ENCODE measurements at places on chromosomes 7 and 10. TPM values are rescaled to one million over a fixed set of nuclear protein-coding genes. Genes with fewer than 3 reads are reported as not detected.
A peak's percentile ranks its signal among the peaks of the same experiment; 100 is the strongest.

DNA sequence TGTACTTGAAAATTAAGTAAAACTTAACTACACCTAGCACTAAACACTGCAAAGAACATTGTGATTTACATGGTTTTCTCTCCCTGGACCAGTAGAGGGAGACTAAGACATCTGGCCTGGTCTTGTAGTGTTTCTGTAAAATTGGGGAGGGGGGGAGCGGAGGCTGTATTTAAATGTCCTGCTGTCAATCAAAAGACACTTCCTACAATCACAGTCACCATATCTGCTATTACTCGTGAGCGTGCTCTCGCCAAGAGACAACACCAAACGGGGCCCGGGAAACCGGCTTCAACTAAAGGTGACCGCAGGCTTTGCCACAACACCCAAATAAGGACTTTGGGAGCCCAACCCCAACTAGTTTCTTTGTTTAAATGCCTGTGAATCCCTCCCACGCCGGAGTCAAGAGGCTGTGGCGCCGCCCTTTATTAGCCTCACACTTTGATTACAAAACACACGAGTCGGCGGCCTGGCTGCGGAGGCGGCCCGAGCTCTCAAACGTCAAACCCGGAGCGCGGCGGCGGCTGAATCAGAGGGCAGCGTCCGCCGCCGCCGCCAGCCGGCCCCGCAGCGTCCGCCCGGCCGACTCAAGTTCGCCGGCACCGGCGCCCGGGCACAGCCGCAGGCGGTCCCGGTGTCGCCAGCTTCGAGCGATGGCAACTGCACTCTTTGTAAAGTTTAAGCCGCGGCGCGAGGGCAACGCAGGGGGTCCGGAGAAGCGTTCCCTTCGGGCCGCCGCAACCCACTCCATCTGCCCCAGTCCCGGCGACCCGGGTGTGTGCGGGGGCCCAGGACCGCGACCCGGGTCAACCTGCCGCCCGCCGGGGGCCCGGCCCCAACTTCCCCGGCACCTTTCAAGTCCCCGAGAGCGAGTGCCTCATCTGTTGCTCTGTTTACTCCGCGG, 1.3 kb downstream of the KDM7A start:
- peaks cover 8% of the 10 kb centered on the region for H3K36me3 ChIP-seq
- H3K4me1 ChIP-seq: peaks cover 63% of the 10 kb centered on the region
- peak; percentile 95 for DNase-seq
- H3K27me3 ChIP-seq: no peaks in the 10 kb centered on the region
- H3K27ac ChIP-seq: peak overlapping the region; percentile 98
- H3K4me3 ChIP-seq: peak overlapping the region; percentile 94

GRCh38 chr10:12888470-12888869, 113.0 kb downstream of the CCDC3 start:
- no peak for DNase-seq
- peaks cover 11% of the 10 kb centered on the region for H3K36me3 ChIP-seq
- no peaks in the 10 kb centered on the region for H3K4me1 ChIP-seq

DNA sequence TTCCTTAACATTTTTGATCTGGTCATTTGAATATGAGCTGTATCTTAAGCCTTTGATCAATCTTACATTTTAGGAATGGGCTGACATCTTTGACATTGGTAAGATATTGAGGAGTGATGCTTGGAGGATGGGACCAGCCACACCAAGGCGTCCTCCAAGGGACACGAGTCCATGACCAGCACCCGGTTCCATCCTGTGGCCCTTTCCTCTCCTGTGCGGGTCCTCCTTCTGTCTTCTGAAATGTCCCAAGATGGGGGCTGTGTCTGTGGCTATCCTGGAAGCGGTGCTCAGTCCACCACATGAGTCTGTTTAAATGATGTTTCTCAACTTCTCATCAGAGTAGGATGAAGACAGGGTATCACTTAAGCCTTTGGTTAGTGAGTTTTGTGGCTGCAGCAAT, 67.3 kb upstream of the SHH start:
- H3K27ac ChIP-seq: no peak overlapping the region
- no peaks in the 10 kb centered on the region for H3K4me1 ChIP-seq
- DNase-seq: no peak
- no peaks in the 10 kb centered on the region for H3K36me3 ChIP-seq
- H3K4me3 ChIP-seq: no peak overlapping the region

DNA sequence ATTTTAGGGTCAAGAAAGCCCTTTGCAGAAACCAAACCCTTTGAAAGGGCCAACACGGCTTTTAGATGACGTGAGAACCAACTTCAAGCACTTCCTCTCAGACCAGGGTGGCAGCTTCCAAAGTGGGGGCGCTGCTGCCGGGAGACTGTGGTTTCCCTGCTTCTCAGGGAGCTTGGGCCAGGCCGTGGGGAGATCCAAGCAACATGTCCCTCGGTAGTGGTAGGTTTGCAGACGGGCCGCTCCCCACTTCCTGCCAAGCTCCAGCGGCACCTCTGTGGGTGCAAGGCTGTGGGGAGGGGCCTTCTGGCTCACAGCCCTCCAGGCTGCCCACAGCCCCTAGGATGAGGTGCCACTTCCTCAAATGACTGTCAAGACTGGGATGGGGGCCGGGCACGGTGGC, 132.4 kb downstream of the FAM53B start:
- peak overlapping the region; percentile 91 for H3K27ac ChIP-seq
- H3K36me3 ChIP-seq: no peaks in the 10 kb centered on the region
- H3K27me3 ChIP-seq: no peaks in the 10 kb centered on the region
- no peak for DNase-seq

GRCh38 chr7:27359181-27360125, 116.9 kb downstream of the EVX1 start:
- H3K27me3 ChIP-seq: peaks cover 30% of the 10 kb centered on the region
- H3K4me3 ChIP-seq: no peak overlapping the region
- no peaks in the 10 kb centered on the region for H3K36me3 ChIP-seq
- H3K4me1 ChIP-seq: no peaks in the 10 kb centered on the region
- DNase-seq: no peak

DNA sequence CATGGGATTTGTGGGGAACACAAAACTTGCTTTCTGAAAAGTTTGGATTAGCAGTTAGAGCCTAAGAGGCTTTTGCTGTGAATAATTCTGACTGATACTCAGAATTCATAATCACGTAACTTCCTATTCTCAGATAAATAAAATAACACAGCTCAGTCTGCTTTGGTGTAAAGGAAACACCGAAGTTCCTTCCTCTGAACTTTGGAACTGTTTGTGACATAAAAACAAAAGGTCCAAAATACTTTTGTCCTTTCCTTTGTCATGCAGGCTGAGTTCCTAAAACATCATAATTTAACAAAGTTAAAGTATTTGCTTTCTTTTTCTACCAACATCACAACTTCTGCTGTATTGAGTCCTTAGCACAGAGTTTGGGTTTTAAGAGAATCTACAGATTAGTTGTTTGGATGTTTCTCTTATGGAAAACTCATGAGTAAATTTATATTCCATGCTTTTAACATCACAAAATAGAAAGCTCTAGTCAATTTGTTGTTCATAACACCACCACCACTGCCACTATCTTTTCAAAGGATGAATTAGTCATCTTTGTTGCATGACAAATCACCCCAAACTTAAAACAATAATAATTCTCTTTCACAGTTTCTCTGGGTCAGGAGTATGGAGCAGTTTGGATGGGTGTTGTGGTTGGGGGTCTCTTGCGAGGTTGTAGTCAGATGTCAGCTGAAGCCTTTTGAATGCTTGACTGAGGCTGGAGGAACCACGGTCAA, 123.4 kb downstream of the REEP3 start:
- H3K36me3 ChIP-seq: no peaks in the 10 kb centered on the region
- peaks cover 4% of the 10 kb centered on the region for H3K27me3 ChIP-seq
- H3K4me3 ChIP-seq: no peak overlapping the region

DNA sequence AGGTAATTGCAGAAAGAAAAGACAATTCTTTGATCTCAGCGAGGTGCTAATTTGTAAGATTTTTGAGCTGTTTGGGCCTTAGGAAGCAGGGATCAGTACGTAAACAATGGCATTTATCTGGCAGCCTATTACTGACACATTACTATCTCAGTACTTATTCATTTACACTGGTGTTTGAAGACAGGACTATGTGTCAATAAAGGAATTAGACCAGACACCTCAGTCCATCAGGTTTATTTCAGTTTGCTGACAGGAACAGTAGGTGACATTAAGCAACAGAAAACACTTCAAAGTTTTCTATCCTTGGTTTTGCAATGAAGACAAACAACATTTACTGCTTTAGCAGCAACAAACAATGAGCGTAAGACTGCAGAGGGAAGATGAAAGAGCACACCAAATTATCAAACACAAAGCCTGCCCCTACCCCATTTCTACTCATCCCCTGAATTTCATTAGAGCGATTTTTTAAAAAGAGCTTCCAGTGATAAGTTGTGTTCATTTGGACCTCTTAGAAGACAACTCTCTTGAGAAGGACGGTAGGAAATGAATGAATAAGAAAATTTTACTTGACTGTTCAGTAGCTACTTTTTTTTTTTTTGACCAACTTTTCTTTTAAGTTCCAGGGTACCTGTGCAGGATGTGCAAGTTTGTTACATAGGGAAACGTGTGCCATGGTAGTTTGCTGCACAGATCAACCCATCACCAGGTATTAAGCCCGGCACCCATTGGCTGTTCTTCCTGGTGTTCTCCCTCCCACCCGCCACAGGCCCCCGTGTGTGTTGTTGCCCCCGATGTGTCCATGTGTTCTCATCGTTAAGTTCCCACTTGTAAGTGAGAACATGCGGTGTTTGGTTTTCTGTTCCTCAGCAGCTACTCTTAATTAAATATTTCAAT, 138.8 kb downstream of the DKK1 start:
- no peaks in the 10 kb centered on the region for H3K4me1 ChIP-seq
- no peaks in the 10 kb centered on the region for H3K36me3 ChIP-seq
- H3K27me3 ChIP-seq: no peaks in the 10 kb centered on the region
- DNase-seq: no peak

DNA sequence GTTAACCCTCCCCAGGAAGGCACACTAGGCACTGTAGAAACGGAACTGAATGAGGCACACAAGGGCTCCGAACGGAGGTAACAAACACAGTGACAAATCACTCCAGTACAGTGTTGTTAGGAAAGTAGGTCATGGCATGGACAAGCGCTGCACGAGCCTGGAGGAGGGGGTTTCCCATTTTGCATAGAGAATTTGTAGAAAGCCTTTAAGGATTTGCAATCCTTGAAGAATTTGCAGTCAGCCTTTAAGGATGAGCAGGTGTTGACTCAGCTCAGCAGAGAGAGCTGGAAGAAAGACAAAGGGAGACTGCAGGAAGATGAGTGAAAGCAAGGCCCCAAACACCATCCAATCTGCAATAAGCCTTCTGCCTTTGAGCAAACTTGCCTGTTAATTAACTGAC, 51.1 kb upstream of the PPP1R3C start:
- no peaks in the 10 kb centered on the region for H3K4me1 ChIP-seq
- H3K27me3 ChIP-seq: no peaks in the 10 kb centered on the region
- H3K4me3 ChIP-seq: no peak overlapping the region
- no peak overlapping the region for H3K27ac ChIP-seq
- H3K36me3 ChIP-seq: no peaks in the 10 kb centered on the region
- DNase-seq: no peak

- peak overlapping the region; percentile 97 for H3K27ac ChIP-seq
- peak overlapping the region; percentile 70 for H3K4me3 ChIP-seq
- peaks cover 58% of the 10 kb centered on the region for H3K4me1 ChIP-seq
- no peaks in the 10 kb centered on the region for H3K27me3 ChIP-seq
These were observed 8.0 kb downstream of the CALHM3 start for GRCh38 chr10:103470761-103471653.

DNA sequence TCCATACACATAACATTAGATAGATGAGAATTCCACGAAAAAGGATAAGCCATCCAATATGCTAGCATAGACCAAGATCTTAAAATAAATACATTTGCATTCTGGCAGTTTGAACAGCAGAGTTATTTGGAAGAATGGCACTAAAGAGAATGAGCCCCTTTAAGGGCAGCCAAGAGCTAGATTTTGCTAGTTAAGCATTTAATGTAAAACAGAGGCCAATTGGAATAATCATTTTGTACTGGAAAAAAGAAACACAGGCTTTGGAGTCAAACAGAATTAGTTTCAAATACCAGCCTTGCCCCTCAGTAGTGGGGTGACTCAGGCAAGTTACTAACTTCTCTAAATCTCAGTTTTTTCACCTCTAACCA, 56.2 kb downstream of the LRRTM3 start:
- no peaks in the 10 kb centered on the region for H3K36me3 ChIP-seq
- H3K27me3 ChIP-seq: peaks cover 2% of the 10 kb centered on the region
- no peaks in the 10 kb centered on the region for H3K4me1 ChIP-seq
- H3K4me3 ChIP-seq: no peak overlapping the region
- no peak for DNase-seq
- no peak overlapping the region for H3K27ac ChIP-seq

DNA sequence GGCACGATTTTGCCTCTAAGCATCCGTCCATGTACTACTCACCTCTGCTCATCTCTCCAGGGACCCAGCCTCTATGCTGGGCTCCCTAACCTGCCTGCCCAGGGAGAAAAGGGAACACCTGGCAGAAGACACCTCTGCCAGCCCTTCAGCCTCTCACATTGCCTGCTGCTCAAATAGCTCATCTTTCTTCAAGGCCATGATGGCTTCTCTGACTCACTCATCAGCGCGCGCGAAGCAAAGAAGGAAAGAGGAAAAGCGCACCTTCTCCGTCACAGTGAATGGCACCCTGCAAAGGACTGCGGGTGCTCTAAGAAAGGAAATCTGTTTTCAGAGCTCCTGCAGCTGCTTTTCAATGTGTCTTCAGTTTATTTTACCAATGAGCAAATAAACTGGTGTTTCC, 174.0 kb downstream of the PRKAG2 start:
- no peak for DNase-seq
- H3K27ac ChIP-seq: no peak overlapping the region
- peaks cover 3% of the 10 kb centered on the region for H3K36me3 ChIP-seq
- peaks cover 12% of the 10 kb centered on the region for H3K4me1 ChIP-seq
- H3K27me3 ChIP-seq: no peaks in the 10 kb centered on the region

GRCh38 chr7:17069146-17069545, 187.4 kb upstream of the AGR3 start:
- no peak overlapping the region for H3K4me3 ChIP-seq
- H3K4me1 ChIP-seq: no peaks in the 10 kb centered on the region
- DNase-seq: no peak
- H3K27ac ChIP-seq: no peak overlapping the region

GRCh38 chr10:48681740-48682139, 2.9 kb upstream of the WDFY4 start:
- H3K4me1 ChIP-seq: no peaks in the 10 kb centered on the region
- peaks cover 14% of the 10 kb centered on the region for H3K27me3 ChIP-seq
- H3K36me3 ChIP-seq: peaks cover 4% of the 10 kb centered on the region
- H3K27ac ChIP-seq: no peak overlapping the region
- H3K4me3 ChIP-seq: no peak overlapping the region
- no peak for DNase-seq

DNA sequence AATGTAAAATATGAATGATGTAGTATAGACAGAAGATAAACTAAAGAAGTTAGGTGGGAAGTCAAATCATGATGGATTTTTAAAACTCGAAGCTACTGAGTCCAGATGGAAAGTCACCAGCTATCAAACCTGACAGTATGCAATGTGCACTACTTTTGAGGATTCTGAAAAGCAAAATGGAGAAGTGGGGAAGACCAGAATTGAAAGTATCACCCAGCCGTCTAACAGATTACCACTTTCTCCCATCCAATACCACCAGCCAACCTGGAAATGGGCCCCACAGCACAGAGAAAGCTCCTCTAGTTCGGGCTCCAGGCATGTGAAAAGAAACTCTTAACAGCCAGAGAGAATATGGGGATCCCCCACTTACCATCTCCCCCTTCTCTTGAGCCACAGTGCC, 67.9 kb upstream of the SRRM3 start:
- no peaks in the 10 kb centered on the region for H3K36me3 ChIP-seq
- no peaks in the 10 kb centered on the region for H3K27me3 ChIP-seq
- no peak for DNase-seq
- H3K4me3 ChIP-seq: peak overlapping the region; percentile 83
- peak overlapping the region; percentile 90 for H3K27ac ChIP-seq
- H3K4me1 ChIP-seq: peaks cover 14% of the 10 kb centered on the region

The ZNF107 gene
- total RNA-seq: 33.6 TPM

The CALML5 gene
- not detected for total RNA-seq

The SLC18A2 gene
- not detected for total RNA-seq

The UCMA gene
- total RNA-seq: not detected

The BRAF gene
- total RNA-seq: 54.9 TPM

The NEURL1 gene
- 1.3 TPM for total RNA-seq
